Stimulated activated CD8-positive, alpha-beta memory T cell treated with anti-CD3 and anti-CD28 coated beads, Interleukin-4, amount 100 ng/mL, for 4 hours (primary cell): ENCODE measurements at places on chromosomes 12 and 14.
A peak's percentile ranks its signal among the peaks of the same experiment; 100 is the strongest.

DNA sequence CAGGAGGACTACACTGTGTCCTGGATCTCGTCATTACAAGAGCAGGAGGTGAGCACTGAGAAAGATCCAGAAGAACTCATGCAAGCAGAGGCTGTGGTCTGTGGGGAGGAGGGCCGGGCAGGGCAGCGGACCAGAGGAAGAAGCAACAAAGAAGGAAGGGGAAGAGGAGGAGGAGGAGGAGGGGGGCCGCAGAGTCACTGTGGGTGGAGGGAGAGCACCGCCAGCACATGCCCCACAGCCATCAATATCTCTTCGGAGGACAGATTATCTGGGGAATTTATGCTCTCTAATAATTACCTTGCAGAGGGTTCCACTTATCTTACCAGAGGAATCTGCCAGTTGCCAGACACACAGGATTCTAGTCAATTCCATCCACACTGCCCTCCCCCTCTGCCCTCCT lies 105.6 kb downstream of the DPF3 start:
- DNase-seq = no peak

DNA sequence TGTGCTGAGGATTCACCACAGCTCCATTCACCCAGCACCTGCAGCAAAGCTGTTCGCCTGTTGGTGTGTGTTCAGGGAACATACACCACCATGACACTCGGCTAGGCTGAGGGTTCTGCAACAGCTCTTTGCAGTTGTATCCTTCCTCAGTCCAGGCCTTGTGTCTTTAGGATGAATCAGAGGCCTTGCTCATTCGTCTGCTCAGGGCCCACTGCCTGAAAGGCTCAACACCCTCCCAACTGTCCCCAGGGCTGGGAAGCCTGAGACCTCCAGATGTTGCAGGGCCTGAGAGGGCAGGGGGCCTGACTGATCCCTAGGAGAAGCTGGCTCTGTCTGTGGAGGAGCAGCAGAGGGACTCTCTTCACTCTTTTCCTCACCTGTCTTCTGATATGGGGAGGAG lies 11.2 kb downstream of the ZDHHC22 start:
- DNase-seq = no peak

DNA sequence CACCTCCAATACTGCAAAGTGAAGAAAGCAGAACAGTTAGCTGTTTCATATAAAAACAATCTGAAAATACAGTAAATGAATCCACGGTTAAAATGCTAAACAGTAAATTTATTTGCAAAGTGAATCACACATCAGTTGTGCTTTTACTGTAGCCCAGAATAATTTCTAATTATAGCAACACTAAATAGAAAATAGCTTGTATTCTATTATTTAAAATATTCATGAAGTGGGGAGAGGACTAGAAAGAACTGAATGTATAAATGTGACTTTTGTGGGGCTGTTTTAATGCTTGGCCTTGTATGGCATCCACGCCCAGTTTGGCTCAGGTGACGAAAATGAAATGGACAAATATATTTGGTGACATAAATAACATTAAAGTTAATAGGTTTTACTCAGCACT lies 148.2 kb downstream of the ATP23 start:
- no peak for DNase-seq

GRCh38 chr12:15910864-15911721 lies at the start of gene DERA:
Gene DERA, plus strand, starts transcription at chr12:15911332. Its CDS starts 52 bp downstream, at chr12:15911384.
- peak; percentile 2 for DNase-seq
